Sigmoid colon (tissue), 7 donors: ENCODE measurements at places on chromosomes 5 and 9.

- DNase-seq, result no peak
These were observed 710.8 kb upstream of the WWC1 start for GRCh38 chr5:167580608-167581007.

- no peak for DNase-seq
These were observed 38.6 kb downstream of the SPARC start for GRCh38 chr5:151648089-151648488.

- DNase-seq, result peak; percentile 48
These were observed 15.8 kb upstream of the FCN2 start for GRCh38 chr9:134864821-134865190.

GRCh38 chr5:165055476-165055875 is 1550.1 kb downstream of the MAT2B start:
- no peak for DNase-seq

DNA sequence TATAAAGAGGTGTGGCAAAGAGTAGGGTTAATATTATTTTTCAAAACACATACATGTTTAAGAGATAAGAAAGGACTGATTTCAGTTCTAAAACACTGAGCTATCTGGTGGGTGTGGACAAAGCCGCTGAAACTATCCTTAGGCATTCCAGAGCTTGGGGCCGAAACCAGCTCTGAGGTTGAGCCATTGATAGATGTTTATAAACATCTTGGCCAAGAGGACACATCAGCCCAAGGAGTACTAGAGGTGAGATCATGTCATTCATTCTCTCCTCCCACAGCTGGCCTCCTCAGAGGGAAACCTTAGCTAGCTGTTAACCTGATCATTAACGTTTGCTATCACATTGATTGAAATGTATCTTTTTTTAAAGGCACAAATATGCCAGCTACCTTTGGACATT is 89.9 kb downstream of the NLN start:
- DNase-seq, result no peak

GRCh38 chr9:120137186-120137840 is 442.7 kb downstream of the CDK5RAP2 start:
- no peak for DNase-seq

DNA sequence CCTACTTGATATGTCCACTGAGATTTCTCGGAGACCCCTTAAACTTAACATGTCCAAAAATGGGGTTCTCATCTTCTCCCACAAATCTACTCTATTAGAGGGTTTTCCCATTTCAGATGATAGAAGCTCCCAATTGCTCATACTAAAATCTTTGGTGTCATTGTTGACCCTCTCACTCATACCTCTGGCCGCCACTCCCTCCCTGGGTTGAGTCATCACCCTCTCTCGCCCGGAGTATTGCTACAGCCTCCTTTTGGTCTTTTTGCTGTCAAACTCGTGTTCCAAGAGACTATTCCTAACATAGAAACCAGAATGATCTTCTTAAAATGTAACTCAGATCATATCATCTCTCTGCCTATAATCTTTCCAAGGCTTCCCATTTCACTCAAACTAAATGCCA is 91.0 kb upstream of the GNAQ start:
- no peak for DNase-seq

DNA sequence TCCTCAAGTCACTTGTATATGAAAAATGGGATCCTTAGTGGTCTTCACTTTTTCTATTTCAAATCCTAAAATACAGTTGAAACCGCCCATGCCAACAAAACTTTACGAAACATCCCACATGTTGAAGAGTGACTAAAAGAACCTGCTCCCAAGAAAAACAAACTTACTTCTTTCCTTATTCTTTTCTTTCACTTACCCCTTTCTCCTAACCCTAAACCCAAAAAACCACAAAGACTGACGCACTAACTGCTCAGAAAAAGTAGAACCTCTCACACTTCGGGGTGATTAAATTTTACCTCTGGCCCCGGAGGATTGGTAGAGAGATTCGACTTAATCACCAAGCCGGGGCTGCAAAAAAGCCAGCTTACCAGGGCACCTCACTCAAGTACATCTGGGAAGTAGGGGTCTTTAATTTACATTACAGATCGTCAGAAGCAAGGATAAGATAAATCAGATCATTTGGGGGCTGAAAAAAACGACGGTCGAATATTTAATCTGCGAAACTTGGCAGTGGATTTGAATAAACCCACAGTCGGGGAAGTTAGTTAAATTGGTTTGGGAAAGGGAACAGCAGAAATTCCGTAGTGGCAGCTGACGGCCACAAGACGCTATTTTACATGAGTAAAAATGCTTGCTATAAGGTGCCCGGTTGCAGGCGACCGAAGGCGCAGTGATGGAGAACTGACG is 1.3 kb downstream of the CDO1 start:
- no peak for DNase-seq

DNA sequence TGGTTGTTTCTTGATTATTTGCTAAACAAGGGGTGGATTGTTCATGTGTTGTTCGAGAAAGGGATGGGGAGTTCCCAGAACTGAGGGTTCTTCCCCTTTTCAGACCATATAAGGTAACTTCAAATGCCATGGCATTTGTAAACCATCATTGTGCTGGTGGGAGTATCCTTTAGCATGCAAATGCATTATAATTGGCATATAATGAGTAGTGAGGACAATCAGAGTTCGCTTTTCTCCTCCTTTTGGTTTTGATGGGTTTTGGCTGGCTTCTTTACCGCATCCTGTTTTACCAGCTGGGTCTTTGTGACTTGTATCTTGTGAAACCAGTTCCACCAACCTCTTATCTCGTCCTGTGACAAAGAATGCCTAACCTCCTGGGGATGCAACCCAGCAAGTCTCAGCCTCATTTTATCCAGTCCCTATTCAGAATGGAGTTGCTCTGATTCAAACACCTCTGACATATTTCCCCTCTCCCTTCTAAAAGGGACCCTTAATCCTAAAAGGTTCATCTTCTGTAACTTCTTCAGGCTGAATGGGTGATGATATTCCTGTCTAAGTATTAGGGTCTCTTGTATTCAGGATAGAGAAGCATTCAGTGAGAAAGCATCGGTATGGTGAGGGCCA is 8.7 kb upstream of the FBN2 start:
- DNase-seq, result no peak

GRCh38 chr9:129761293-129761900 is 8.6 kb upstream of the PTGES start:
- DNase-seq, result peak; percentile 91

GRCh38 chr5:31639481-31640411 is 815 bp downstream of the PDZD2 start:
- DNase-seq, result no peak

GRCh38 chr9:11328326-11328725 is 715.5 kb upstream of the PTPRD start:
- no peak for DNase-seq

GRCh38 chr5:179729727-179730126 is 2.9 kb upstream of the MAML1 start:
- no peak for DNase-seq

DNA sequence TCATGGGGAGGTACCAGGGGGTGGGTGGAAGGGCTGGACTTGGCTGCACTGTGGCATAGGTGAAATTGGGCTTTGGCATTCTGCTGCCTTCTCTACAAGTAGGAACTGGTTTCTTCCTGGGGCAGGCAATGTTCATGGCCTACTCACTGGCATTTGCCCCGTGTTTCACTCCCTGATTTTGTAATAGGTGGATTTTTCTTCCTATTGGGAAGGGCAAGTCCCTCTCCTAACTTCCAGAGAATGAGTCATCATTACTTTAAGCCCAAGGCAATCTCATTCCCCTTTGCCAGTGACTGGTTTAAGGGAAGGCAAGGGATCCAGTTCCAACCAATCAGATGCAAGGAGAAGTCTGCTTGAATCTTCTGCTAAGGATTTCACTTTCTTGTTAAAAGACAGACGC is 67.9 kb upstream of the ANKRD55 start:
- no peak for DNase-seq

DNA sequence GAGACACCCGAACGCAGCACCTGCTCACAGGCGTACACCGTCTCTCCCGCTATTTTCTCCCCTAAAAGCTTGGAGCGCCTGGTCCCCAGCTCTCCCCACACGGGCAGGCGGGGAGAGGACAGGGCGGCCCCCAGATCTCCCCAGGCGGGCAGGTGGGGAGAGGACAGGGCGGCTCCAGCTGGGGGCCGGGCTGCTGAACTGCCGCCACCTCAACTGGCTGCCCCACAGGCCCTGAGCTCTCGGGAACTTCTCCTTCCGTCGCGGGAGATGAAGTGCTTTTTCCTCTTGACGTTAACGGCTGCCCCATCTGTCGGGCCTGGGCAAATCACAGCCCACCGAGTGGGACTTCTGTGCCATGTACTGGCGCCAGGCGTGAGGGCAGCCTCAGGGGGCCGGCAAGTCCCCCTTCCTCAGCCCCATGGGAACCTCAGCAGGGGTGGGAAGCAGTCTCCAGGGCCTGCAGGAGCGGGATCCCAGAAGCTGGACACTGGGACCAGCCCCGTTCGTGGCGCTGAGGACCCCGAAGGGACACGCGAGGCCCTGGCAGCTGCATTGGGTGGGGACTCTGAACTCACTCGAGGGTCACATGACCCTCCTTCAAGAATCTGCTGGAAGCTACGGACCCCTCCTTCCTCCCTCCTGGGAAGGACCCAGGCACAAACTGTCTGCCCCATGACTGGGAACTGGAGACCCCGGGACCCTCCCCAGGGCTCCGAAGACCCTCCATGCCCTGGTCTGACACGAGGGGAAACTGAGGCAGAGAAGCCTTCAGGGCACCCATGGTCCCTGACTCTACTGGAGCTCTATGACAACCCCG is 5.7 kb upstream of the EGFL7 start:
- DNase-seq, result no peak

- no peak for DNase-seq
These were observed 3.5 kb upstream of the ZNF618 start for GRCh38 chr9:113872485-113873143.

- DNase-seq, result no peak
These were observed 161.8 kb upstream of the ELL2 start for GRCh38 chr5:96123418-96123817.

GRCh38 chr5:104612005-104612404 is 1049.4 kb upstream of the NUDT12 start:
- no peak for DNase-seq

DNA sequence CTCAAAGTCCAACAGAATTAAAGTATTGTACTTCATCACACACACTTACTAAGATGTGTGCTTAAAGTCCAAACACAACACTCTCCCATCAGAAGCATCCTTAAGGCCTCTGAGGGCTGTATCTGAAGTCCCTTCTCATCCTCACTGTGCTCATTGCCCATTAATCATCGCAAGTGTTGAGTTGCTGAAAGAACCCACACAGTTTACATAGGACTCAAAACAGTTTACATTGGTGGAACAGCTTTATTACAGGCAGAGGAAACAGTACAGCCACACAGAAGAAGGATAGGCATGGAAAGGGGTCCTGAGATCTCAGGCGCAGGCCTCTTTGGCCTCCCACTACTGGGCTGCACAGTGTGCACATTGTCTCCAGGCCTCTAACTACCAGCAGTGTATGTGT is 113.4 kb downstream of the CMYA5 start:
- no peak for DNase-seq

GRCh38 chr5:67870662-67871061 is 344.9 kb upstream of the PIK3R1 start:
- DNase-seq, result no peak

DNA sequence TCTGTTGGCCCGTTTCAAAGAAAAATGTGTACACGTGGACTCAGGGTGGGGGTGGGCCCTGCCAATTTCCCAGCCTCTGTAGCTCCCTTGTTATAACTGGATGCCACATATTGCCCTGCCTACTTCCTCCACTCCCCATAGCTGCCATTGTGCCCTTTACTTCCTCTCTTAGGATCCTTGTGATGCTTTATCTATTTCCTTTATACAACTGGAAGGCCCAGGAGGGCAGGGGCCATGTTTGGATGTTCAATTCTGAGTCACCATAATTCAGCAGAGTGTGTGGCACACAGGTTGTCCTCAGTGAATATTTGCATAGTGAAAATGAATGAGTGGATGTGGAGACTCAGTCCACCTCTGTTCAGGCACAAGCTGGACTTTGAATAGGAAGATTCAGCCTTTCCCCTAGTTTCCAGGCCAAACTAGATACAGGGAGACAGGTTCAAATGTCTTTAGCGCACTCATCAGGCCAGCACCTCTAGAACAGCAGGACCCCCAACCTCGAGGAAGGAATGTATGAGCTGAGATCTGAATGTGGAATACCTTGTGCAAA is 10.6 kb upstream of the FEM1C start:
- DNase-seq, result no peak

DNA sequence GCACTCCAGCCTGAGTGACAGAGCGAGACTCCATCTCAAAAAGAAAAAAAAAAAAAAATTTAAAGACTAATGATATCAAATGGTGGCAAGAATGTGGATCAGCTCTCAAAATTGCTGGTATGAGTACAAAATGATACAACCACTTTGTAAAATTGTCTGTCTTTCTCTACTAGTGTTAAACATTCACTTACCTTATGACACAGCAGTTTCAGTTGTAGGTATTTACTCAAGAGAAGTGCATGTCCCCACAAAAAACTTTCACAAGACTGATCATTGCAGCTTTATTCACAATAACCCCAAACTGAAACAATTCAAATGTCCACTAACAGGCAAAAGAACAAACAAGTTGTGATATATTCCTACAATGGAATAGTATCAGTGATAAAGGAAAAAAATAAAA is 14.7 kb upstream of the CETN3 start:
- no peak for DNase-seq

DNA sequence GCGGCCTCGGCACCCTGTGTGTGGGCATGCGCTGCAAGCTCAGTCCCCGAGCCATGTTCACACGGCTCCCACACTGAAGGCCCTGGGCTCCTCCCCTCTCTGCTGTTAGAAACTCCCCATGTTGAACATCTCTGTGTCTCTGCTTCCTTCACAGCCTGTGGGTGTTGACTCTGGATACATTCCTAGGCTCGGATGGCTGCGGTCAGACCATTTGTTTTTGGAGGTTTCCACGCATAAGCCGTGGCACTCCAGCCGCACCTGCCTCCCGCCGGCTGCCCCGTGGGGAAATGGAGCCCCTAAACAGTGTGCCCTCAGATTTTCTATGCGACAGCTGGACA is 31.2 kb upstream of the LRRC14B start:
- peak; percentile 48 for DNase-seq

GRCh38 chr9:93254061-93254481 is 70.1 kb downstream of the WNK2 start:
- peak; percentile 38 for DNase-seq

- DNase-seq, result no peak
These were observed 473.5 kb downstream of the ACTL7B start for GRCh38 chr9:108382310-108382709.

DNA sequence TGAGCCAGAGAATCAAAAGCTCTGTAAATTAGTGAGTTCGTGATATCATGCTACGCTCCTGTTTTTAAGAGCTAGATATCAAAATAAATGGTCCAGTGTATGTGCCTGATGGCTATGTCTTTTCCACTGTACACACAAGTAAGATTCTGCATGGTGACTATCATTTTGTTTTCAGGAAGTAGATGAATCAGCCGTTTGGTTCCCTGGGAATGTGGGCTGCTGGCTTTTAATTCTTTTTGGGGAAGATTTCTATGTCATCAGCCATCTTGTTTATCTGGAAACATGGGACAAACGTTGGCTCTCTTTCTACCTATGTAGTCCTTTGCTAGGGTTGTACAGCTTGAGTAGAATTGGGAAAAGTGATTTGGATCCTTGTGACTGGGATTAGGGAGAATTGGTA is 126.7 kb downstream of the GRIA1 start:
- DNase-seq, result no peak

GRCh38 chr5:1899201-1899600 is 16.5 kb upstream of the IRX4 start:
- DNase-seq, result no peak

GRCh38 chr5:146906803-146907202 is 28.2 kb upstream of the PPP2R2B start:
- DNase-seq, result no peak

- no peak for DNase-seq
These were observed 74.7 kb downstream of the PPARGC1B start for GRCh38 chr5:149804478-149805450.

GRCh38 chr9:76464706-76465105 is 5.7 kb downstream of the GCNT1 start:
- DNase-seq, result no peak
